ENCODE measurements at places on chromosomes 16 and 17.

- no peak for DNase-seq
These were observed 267.9 kb upstream of the HSBP1 start for GRCh38 chr16:83539736-83540490.

GRCh38 chr17:29420128-29420527 lies 30.0 kb downstream of the TAOK1 start:
- no peak for DNase-seq

- no peak for DNase-seq
These were observed 433.8 kb downstream of the SLC39A11 start for GRCh38 chr17:72658675-72659074.

GRCh38 chr17:57929386-57929785 lies 25.8 kb downstream of the CUEDC1 start:
- DNase-seq = no peak
